Activated naive CD4-positive, alpha-beta T cell treated with anti-CD3 and anti-CD28 coated beads for 36 hours (primary cell): ENCODE measurements at places on chromosomes 7 and 10. TPM values are rescaled to one million over a fixed set of nuclear protein-coding genes. Genes with fewer than 3 reads are reported as not detected.

DNA sequence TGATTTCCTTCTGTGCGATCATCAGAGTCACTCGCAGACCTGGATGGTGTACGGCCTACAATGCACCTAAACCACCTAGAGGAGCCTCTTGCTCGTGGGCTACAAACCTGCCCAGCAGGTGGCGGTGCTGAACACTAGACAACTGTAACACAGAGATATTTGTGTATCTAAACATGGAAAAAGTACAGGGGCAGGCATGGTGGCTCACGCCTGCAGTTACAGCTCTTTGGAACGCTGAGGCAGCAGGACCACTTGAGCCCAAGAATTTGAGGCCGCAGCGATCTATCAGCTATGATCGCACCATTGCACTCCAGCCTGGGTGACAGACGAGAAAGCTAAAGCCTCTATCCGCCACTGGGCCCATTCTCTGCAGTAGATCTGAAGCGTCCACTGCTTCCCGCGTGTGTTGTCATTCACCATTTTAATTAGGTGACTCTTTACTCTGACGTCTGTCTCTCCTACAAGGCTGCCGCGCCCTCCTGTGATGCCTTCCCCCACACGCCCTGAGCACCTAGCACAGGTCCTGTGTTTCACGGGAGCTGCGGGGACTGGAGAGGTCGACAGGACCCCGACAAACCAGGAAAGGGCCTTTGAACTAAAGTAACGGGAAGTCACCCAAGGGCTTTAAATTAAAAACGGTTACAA lies 774 bp downstream of the TUBGCP2 start:
- peak; percentile 95 for DNase-seq

GRCh38 chr10:88791924-88792323 lies 10.6 kb upstream of the LIPM start:
- peak; percentile 25 for DNase-seq

DNA sequence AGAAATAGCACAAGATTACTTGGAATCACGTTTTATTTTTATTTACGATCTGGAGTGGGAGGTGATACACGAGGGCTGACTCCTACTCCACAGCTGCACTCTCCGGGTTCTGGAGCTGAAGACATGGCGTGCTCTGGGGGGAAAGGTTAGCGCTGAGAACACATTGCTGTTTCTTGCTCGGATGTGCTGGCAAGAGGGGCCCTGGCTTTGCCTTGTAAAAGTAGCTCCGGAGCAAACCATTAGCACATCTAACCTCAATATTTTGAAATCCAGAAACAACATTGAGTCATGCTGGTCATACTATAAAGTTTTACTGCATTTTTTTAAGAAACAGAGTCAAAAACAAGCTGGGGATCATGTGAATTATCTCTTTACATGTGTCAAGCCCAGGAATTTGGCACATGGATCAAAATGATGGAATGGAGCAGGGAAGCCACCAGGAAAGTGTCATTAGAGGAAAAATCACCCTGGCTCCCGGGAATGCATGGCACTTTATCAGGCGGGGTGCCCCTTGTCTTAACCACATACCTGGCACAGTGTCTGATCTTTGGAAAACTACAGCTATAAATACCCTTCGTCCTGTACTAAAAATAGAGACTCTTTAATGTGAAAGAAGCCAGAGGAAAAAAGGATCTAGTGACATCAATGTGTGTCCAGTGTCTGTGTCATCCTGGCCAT lies 31.6 kb upstream of the LYZL1 start:
- DNase-seq = no peak

DNA sequence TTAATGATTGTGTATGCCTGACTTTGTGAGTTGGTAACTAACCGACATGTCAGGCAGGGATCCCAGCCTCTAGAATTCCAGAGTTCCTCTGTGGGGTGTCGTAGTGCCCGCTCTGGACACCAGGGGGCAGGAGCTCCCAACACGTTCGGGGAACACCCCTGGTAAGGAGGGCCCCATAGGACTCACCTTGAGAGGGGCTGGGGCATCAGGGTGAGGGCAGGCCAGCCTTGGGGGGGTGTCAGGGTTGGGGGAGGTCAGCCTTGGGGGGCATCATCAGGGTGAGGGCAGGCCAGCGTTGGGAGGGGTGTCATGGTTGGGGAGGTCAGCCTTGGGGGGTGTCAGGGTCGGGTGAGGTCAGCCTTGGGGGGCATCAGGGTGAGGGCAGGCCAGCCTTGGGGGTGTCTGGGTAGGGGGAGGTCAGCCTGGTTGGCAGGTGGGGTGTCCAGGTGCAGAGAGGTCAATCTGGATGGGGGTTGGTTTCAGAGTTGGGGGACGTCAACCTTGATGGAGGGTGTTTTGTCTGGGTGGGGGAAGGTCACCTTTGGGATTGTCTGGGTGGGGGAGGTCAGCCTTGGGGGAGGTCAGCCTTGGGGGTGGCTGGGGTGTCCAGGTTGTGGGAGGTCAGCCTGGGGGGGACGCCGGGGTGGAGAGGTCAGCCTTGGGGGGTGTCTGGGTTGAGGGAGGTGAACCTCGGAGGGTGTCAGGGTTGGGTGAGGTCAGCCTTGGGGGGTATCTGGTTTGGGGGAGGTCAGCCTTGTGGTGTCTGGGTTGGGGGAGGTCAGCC lies 45.6 kb upstream of the SUN1 start:
- peak; percentile 84 for DNase-seq

Gene AMPH
- not detected for total RNA-seq

- DNase-seq = peak; percentile 51
These were observed 124.1 kb downstream of the LMBR1 start for GRCh38 chr7:156768698-156769472.

Gene ZC3HAV1
- total RNA-seq = 131 TPM

GRCh38 chr10:130064783-130065182 lies 45.8 kb downstream of the C10orf143 start:
- DNase-seq = no peak

- no peak for DNase-seq
These were observed 40.6 kb downstream of the STAM start for GRCh38 chr10:17684537-17684936.

GRCh38 chr10:11145495-11145855 lies 127.8 kb downstream of the CELF2 start:
- DNase-seq = peak; percentile 81

GRCh38 chr7:79730971-79731370 lies 277.5 kb upstream of the MAGI2 start:
- no peak for DNase-seq

DNA sequence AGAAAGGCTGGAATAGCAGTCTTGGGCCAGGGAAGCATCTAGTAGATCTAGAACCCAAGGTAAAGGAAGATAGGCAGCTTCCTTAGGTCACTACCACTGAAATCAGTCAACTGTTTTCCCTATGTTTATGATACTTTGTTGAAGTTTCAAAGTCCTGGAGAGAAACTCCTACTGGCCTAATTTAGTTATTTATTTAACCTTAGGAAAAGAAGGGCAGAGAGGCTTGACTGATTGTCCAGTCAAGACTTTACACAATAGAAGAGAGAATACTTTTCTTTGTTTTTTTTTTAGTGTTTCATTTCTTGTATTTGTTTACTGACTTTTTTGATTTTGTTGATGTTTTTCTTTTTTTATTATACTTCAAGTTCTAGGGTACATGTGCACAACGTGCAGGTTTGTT lies 138.9 kb upstream of the PHYHIPL start:
- DNase-seq = no peak

DNA sequence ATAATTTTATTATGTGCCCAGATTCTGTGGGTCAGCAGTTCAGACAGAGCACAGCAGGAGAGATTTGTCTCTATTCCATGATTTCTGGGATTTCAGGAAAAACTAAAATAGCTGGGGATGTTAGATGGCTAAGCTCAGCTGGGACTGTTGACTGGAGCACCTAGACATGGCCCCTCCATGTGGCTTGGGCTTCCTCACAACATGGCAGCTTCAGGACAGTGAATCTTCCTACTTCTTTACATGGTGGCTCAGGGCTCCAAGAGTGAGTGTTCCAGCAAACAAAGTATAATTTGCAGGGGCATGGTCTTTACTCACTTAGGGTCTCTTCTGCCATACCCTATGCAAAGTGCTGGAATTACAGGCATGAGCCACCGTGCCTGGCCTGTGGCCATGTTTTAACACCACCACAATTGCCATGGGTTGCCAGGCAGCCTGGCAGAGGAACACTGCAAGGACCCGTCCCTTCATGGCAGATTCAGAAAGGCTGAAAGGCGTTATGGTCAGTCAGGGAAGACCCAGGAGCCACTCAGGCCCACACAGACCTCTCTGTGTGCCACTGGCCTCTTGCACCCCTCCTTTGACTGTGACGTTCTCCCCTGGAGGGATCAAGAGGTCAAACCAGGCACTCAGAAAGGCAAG lies 50.8 kb upstream of the ZMIZ1 start:
- no peak for DNase-seq

DNA sequence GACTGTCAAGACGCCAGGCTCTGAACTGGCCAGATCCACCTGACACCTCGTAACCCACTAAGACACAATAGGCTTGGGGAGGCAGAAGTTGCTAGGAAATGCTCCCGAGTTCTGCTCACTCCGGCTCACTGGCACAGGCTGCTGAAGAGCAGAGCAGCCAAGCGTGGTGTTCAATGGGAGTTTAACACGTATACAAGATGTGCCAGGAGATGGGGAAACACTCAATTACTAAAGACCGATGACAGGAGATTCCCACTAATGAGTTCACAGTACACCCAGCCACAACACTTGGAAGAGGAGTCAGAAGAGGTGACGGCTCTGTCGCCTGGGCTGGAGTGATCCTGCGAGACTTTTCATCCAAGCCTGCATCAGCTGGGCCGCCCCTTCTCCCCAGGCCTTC lies 303.4 kb downstream of the GFRA1 start:
- DNase-seq = no peak

DNA sequence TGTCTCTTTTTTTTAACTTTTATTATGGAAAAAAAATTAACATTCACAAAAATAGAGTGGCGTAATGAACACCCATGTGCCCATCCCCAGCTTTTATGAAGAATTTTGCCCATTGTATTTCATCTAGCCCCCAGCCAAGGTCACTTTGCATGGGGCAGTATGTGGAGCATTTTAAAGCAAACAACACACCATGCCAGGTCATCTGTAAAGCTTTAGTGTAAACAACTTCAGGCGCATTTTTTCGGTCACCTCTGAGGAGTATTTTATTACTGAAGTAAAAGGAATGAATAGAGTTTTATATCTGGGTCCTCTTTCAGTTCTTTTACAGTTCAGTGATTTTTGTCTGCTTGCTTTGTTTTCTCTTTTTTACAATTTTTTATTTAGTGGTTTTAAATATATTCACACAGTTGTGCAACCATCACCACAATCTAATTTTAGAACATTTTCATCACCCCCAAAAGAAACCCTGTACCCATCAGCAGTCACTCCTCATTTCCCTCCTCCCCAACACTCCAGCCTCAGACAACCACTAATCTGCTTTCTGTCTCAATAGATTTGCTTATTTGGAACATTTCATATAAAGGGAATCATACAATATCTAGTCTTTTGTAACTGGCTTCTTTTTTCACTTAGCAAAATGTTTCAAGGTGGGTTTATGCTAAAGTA lies 87.9 kb downstream of the SLC37A3 start:
- DNase-seq = no peak

Gene CHN2
- total RNA-seq = not detected

Gene SPOCK2
- 205 TPM for total RNA-seq

Gene SLC13A4
- not detected for total RNA-seq

- DNase-seq = no peak
These were observed 100.9 kb downstream of the XRCC2 start for GRCh38 chr7:152574892-152575548.

DNA sequence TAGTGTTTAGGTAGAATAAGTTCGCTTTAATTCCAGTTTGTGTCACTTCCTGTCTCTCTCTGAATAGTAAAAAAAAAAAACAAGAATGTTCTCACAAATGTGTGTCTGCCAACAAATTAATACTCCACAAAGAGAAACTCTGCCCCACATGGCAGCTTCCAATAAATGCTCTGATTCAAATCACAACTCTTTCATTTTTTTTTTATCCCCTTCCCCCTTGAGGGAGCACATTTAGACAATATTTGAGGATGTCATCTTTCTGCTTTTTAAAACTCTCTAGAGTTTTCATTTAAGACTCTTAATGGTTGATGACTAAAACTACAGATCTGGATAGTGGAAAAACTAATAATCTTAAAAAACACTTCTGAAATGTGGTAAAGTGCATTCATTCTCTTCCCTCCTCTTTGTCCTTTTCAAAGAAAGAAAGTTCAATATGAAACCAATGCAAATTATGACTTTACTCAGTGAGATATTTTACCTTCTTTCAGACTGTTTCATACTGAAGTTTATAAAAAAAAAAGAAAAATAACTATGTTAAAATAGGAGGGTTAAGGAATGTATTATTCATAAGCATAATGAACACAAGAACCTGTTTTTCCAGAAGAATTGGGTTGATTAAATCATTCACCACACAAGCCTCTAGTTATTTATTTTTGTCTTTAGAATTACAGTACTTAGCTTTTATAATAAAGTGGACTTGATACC lies 42.3 kb downstream of the ARID5B start:
- DNase-seq = peak; percentile 47

DNA sequence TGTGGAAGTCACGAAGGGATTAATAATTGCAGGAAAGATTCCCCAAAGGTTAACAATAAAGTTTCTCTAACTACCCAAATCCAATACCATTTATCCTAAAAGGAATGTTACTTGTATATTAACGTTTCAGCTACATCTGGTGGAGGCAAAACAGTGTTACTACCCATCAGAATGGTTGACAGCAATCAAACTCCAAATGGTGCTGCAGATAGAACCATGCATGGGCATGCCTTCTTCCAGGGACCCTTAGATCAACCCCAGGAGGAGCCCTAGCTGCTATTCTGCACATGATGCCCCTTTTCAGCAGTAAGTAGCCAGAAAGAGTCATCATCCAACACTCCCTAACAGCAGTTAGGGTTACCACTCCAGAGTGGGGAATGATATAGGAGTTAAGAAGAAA lies 336.3 kb downstream of the GRID1 start:
- DNase-seq = no peak

DNA sequence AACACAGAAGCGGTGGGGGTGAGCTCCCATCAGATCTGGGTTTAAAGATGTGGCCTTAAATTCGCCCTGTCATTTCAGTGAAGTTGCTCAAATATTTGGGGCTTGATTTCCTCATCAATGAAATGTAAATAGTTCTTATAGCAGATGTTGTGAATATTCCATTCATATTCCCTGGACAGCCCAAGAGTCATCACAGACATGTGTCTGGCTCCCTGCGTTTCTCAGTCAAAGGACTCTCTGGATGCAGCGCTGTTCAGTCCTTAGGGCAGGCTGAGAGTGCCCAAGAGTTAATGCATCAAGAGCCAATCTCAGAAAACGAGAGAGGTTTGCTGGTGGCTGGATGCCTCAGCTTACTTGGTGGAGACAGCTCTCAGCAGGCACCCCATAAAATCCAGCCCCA lies 475.5 kb upstream of the VSTM2A start:
- no peak for DNase-seq

Gene MYH16
- not detected for total RNA-seq

GRCh38 chr7:143886826-143887477 lies 15.0 kb downstream of the TCAF1 start:
- no peak for DNase-seq

DNA sequence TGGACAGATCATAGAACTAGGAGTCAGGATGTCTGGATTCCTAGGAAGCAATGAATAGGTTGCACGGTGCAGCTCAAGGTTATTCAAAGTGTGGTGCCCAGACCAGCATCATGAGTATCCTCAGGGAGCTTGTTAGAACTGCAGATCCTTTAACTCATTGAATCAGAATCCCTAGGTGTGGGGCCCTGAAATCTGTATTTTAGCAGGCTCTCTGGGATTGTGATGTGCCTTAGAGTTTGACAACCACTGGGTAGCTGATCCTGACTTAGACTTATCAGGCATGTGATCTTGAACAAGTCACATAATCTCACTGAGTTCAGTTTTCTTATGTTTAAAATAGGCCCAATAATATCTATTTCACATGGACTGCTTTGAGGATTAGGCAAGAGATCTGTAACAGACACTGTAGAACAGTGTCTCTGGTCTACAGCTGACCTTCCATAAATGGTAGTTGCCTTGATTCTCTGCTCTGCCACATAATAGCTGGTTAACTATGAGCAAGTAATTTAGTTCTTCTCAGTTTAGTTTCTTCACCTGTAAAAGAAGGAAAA lies 46.4 kb upstream of the ATRNL1 start:
- no peak for DNase-seq
